Activated CD4-positive, alpha-beta T cell treated with anti-CD3 and anti-CD28 coated beads, Interleukin-2, amount 10 ng/mL, durations not matched to agents 7 days and 5 days (primary cell): ENCODE measurements at places on chromosomes 5 and 9.

DNA sequence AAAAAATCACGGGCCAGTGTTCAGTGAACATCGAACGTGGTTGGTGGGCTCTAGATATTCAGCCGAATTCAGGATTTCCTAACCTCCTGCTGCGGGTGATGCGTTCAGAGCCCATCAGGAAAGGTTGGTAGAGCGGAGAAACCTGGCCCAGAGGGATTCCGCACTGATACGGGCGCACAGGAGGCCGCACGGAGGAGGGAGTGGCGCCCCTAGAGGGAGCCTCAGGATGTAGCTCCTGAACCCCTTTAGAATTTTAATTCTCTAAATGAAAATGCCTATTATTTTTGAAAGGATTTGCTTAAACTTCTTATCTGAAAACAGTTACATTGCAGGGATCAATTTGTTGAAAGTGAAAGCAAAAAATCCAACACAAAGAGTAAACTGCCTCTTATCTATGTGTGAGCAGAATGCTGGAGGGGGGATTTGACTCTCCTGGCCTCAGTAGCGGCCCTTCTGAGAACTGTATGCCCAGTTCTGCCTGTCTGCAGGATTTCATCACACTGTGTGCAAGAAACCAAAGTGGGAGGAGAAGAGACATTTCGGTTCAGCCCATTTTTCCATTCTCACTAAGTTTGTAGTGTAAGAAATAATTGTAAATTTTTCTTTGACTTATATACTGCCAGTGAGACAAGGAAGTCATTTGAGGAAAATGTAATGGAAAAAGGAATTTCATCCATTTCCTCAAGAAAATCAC lies 75.9 kb downstream of the TENT4A start:
- no peak for DNase-seq

- DNase-seq, result no peak
Measured at GRCh38 chr5:10017786-10018185, 231.9 kb downstream of the ATPSCKMT start.

- no peak for DNase-seq
Measured at GRCh38 chr9:121572581-121572980, 72.9 kb upstream of the GGTA1 start.

DNA sequence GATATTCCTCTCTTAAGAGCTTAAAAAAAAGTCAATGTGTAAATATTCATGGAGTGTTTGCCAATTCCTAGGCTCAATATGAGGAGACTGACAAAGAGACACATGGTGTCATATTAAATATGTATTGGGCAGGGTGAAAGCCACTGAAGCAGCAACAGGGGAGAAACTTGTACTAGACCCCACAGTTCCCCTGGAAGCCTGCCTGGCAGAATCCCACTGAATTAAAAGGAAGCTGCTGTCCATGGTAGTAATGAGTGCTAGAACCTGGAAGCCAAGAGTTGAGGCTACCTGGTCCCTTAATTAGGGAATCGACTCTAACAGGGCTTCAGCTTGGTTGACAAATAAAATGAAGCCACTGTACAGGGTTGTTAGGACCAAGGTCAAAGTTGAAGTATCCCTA lies 129.4 kb upstream of the GPR151 start:
- DNase-seq, result no peak
